Colonic mucosa (tissue), 4 donors: ENCODE measurements at places on chromosomes 1 and 21. TPM values are rescaled to one million over a fixed set of nuclear protein-coding genes. Genes with fewer than 3 reads are reported as not detected.

SLC30A10 gene
- total RNA-seq, result 10.5 TPM

DNA sequence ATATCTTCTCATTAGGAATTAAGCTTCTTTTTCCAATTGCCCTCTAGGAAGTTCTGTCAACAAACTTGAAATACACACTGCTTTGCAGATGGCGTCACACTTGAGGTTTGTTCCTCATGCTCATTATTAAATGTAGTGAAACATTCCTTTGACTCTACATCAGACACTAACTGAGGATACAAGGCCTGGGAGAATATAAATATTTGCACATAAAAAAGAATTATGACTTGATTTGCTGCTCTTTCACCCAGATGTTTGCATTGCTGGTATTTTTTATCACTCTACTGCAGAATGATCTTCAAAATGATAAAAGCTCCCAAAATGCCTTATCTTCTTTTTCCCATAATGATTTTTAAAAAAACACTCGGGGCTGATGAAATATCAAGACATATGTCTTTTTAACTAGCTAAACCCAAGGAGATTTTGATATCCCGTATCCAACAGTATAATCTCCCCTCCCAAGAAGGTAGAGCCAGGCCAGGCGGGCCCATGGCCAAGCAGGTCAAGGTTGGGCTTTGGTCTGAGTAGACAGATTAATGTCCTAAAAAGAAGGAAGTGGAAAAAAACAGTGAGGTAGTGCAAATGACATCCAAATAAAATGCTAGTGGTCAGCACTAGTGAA is 264.6 kb downstream of the HHIPL2 start:
- no peaks in the 10 kb centered on the region for H3K36me3 ChIP-seq
- H3K27me3 ChIP-seq, result no peaks in the 10 kb centered on the region
- H3K27ac ChIP-seq, result no peak overlapping the region
- no peak for DNase-seq
- H3K4me3 ChIP-seq, result no peak overlapping the region

GRCh38 chr21:39004634-39005501 is 178.4 kb downstream of the PSMG1 start:
- no peaks in the 10 kb centered on the region for H3K27me3 ChIP-seq
- peak overlapping the region; percentile 71 for H3K27ac ChIP-seq
- peak; percentile 56 for DNase-seq
- no peak overlapping the region for H3K4me3 ChIP-seq

- no peak for DNase-seq
Measured at GRCh38 chr1:67614511-67614934, 70.5 kb upstream of the GADD45A start.

DNA sequence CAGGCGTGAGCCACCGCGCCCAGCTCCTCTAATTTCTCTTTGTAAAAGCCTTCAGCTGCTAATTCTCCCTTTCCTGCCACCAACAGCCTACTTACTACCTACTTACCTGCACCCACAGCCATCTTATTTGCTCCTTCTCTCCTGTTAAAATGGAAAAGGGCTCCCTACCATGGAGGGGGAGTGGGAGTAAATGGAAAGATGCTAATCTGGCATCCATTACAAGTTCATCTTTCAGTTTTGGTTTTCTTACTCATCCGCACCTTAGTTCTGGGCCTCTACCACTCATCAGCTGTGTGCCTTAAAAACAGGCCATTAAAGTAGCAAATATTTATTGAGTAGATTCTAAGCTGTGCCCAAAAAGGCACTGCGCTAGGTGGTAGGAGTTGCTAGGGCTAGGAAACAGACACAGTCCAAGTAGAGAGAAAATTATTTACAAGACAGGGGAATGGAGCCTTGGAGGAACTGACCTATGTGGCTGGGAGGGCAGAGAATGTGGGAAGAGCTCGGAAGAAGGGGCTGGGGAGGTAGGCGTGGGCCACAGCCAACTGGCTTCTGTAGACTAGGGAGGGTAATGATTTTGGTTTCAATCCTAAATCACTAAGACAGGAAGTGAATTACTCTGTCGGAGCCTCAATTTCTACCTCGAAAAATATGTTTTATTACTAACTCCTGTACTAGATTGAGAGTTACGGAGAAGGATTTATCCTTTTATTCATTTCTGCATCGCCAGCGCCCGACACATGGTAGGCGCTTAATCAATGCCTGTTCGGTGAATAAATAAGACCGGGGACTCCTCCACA is 685 bp upstream of the DDI2 start:
- H3K27ac ChIP-seq, result peak overlapping the region; percentile 99
- no peaks in the 10 kb centered on the region for H3K27me3 ChIP-seq
- no peaks in the 10 kb centered on the region for H3K36me3 ChIP-seq
- peak overlapping the region; percentile 43 for H3K4me3 ChIP-seq
- H3K4me1 ChIP-seq, result peaks cover 19% of the 10 kb centered on the region

DNA sequence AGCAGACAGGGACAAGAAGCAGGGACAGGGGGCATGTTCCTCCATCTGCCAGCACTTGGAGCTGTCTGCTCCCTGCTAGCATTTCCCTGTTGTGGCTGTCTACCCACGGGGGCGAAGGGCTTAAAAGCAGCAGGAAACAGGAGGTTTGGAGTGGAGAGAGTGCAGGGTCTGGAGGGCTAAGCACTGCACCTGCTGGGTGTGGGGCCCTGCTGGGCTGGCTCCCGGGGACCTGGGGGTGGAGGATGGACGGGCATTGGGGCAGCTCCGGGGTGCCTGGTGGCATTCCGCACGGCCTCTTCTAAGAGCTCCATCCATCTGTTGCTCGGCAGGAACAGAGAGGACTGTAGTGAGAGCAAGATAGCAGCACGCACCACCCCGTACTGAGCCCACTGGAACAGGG is 21.2 kb downstream of the LRRC71 start:
- no peak for DNase-seq
- H3K4me1 ChIP-seq, result no peaks in the 10 kb centered on the region
- H3K4me3 ChIP-seq, result no peak overlapping the region

AKNAD1 gene
- not detected for total RNA-seq

- H3K27ac ChIP-seq, result no peak overlapping the region
- no peak for DNase-seq
- no peaks in the 10 kb centered on the region for H3K36me3 ChIP-seq
- H3K4me3 ChIP-seq, result no peak overlapping the region
Measured at GRCh38 chr21:38140207-38140903, 116.4 kb upstream of the KCNJ15 start.

LMNA gene
- 610 TPM for total RNA-seq

- no peaks in the 10 kb centered on the region for H3K4me1 ChIP-seq
- no peak overlapping the region for H3K27ac ChIP-seq
- DNase-seq, result no peak
- H3K36me3 ChIP-seq, result no peaks in the 10 kb centered on the region
Measured at GRCh38 chr1:54497338-54497737, 50.7 kb upstream of the ACOT11 start.

DNA sequence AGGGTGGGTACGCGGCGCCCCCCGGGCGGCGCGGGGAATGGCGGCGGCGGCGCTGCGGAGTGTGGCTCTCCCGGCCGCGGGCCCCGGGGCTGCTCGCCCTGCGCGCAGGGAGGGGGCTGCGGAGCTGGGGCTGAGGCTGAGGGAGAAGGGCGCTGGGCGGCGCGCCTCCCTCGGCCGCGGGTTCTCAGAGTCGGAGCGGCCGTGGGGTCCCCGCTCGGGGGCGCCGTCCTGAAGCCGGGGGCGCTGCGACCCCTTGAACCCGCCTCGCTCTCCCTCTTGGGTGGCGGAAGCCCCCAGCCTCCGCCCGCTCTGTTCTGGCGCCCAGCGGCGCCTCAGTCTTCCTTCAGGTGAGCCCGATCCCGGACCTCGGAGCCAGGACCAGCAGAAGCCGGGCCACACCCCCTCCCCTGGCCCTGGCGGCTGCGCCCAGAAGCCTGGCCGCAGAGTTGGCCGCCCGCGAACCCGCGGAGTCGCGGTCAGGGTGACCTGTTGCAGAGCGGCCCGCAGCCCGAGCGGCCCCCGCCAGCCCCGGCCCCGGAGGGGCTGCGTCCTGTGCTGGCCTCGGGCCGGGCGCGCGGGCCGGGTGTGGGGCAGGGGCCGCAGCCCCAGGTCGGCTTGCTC is 532 bp downstream of the RALGPS2 start:
- peak overlapping the region; percentile 84 for H3K4me3 ChIP-seq
- peak overlapping the region; percentile 95 for H3K27ac ChIP-seq
- no peaks in the 10 kb centered on the region for H3K4me1 ChIP-seq

DNA sequence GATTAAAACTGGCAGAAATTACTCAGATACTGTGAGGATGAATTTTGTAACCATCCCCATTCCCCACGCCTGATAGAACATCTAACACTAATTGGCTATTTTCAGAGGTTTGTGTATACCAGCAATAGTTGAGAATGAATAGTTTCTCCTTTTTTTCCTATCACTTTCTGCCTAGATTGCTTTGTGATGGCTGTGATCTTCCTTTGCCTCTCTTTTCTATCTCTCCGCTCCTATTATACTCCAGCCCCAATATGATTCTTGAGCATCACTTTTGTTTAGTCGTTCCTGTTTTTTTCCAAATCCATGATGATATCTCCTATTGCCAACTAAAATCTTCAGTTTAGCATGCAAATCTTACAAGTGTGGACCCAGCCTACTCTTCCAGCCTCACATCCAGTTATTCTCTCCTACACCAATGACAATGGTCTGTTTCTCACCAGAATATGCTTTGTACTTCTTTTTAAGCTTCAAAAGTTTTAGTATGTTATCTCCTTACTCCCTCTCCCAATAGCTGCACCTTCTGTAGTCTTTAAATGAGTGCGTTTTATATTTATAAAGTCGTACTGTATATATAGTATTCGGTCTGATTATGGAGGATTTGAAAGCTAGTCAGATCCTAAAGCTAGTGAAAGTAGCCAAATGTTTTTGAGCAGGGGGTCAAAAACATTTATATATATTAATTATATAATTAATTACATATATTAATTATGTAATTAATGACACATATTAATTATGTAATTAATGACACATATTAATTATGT is 25.2 kb downstream of the MAGI3 start:
- no peak for DNase-seq
- no peaks in the 10 kb centered on the region for H3K36me3 ChIP-seq
- no peak overlapping the region for H3K27ac ChIP-seq

- no peak for DNase-seq
- H3K27ac ChIP-seq, result no peak overlapping the region
- no peaks in the 10 kb centered on the region for H3K4me1 ChIP-seq
Measured at GRCh38 chr1:170790651-170791071, 126.7 kb downstream of the PRRX1 start.

DNA sequence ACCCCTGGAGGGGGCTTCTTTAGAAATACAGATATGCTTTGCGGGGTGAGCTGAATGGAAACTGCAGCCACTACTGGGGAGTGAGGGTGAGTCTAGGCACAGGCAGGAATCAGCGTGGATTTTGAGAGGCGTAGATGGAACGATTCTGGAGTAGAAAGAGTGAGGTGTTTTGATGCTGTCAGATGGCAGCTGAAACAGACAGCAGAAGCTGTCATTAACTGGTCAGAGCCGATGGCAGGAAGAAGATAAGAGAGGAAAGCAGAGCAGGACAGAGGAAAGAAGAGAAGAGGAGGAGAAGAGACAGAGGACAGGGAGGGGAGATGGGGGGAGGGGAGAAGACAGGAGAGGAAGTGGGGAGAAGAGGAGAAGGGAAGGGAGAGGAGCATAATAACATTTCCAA is 138.5 kb downstream of the LRIG2 start:
- H3K4me3 ChIP-seq, result no peak overlapping the region
- no peaks in the 10 kb centered on the region for H3K27me3 ChIP-seq
- no peaks in the 10 kb centered on the region for H3K36me3 ChIP-seq
- peaks cover 8% of the 10 kb centered on the region for H3K4me1 ChIP-seq
- no peak for DNase-seq

GRCh38 chr1:48710318-48710717 is 66.4 kb downstream of the BEND5 start:
- no peak for DNase-seq
- H3K4me1 ChIP-seq, result no peaks in the 10 kb centered on the region
- H3K27me3 ChIP-seq, result no peaks in the 10 kb centered on the region
- H3K4me3 ChIP-seq, result no peak overlapping the region
- H3K27ac ChIP-seq, result no peak overlapping the region

GJA4 gene
- total RNA-seq, result 2.3 TPM

GRCh38 chr1:231929311-231929710 is 302.7 kb downstream of the DISC1 start:
- H3K36me3 ChIP-seq, result no peaks in the 10 kb centered on the region
- no peak overlapping the region for H3K27ac ChIP-seq
- H3K27me3 ChIP-seq, result no peaks in the 10 kb centered on the region
- no peak for DNase-seq

NUDT4B gene
- total RNA-seq, result not detected

GBP4 gene
- 2.1 TPM for total RNA-seq

DNA sequence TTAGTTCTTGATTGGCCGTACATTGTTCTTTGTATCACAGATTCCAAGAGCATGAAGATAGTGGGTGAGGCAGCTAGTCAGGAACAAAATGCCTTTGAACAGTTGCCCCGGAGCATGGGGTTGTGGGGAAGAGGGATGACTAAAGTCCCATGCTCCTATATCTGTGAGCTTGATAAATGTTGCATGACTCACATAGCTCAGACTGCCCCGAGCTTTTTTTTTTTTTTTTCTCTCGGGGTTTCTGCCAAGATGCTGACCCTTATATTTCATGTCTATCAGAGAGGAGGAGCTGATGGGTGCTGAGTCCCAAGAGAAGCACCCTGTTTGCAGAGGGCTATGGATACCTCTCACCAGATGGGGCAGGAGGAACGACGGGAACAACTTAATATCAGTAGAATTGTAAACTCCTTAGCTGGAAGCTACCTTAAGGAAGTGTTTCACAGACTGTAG is 40.6 kb downstream of the SRRM1 start:
- H3K4me1 ChIP-seq, result no peaks in the 10 kb centered on the region
- H3K36me3 ChIP-seq, result no peaks in the 10 kb centered on the region
- H3K27ac ChIP-seq, result no peak overlapping the region
- H3K27me3 ChIP-seq, result no peaks in the 10 kb centered on the region

GRCh38 chr1:227152525-227152924 is 165.8 kb downstream of the CDC42BPA start:
- H3K4me1 ChIP-seq, result no peaks in the 10 kb centered on the region
- DNase-seq, result no peak
- H3K36me3 ChIP-seq, result no peaks in the 10 kb centered on the region
- H3K27ac ChIP-seq, result no peak overlapping the region

- no peak overlapping the region for H3K4me3 ChIP-seq
- no peaks in the 10 kb centered on the region for H3K4me1 ChIP-seq
- H3K27ac ChIP-seq, result no peak overlapping the region
- H3K27me3 ChIP-seq, result no peaks in the 10 kb centered on the region
- DNase-seq, result no peak
- no peaks in the 10 kb centered on the region for H3K36me3 ChIP-seq
Measured at GRCh38 chr1:23188434-23188884, 19.8 kb upstream of the LUZP1 start.

GRCh38 chr1:90713741-90714509 is 3.2 kb downstream of the BARHL2 start:
- H3K4me1 ChIP-seq, result peaks cover 5% of the 10 kb centered on the region
- no peak for DNase-seq
- H3K27ac ChIP-seq, result no peak overlapping the region
- no peak overlapping the region for H3K4me3 ChIP-seq
- H3K27me3 ChIP-seq, result peaks cover 89% of the 10 kb centered on the region

GRCh38 chr1:110067893-110068645 is 2.4 kb downstream of the ALX3 start:
- H3K4me3 ChIP-seq, result no peak overlapping the region
- H3K4me1 ChIP-seq, result peaks cover 4% of the 10 kb centered on the region
- H3K27ac ChIP-seq, result no peak overlapping the region
- no peak for DNase-seq
- H3K27me3 ChIP-seq, result peaks cover 57% of the 10 kb centered on the region

CHODL gene
- 0.53 TPM for total RNA-seq
